ENCODE measurements at places on chromosomes 16 and 17.

DNA sequence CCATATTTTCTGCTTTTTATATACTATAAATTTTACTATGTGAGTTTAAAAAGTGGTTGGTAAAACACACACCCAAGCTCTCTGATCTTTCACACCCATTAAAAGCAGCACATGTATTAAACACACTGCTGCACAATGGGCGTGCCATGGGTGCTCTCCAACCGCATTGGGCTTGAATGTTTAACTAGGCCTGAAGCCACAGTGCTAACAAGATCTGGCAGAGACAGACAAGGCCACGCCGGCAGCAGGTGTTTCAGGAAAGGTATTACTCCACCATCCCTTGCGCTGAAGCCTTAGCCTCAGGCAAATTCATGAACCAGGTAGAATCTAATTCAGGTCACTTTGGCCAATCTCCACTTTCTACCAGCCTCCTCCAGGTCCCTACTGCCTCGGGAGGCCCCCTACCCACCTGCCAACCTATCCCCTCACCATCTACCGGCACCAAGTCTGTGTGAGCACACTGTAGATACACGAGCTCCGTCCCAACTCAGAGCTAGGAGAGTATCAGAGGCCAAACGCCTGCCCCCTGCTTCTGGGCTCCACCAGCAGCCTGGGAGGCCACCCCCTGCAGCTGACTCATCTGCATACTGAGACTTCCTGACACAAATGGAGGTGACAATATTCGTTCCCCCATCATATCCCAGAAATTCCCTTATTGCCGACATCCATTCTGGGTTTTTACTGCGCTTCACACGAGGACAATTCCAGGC lies 95.0 kb downstream of the ADCY9 start:
- DNase-seq, result no peak

DNA sequence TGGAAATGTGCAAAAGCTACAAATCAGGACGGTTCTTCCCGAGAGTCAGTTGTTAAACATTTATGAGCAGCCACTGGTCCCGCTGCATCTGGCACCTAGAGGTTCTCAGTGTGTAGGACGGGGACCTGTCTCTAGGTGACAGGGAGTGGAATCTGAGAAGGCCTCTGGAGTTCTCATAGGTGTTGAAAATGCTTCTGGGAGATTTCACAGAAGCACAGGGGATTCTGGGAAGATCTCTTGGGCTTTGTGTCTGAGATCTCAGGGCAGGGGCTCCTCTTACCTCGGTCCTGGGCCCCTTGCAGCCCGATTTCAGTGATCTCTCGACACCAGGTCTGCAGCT lies 8.9 kb downstream of the ALOX15 start:
- no peak for DNase-seq

GRCh38 chr16:65936096-65936495 lies 430.4 kb upstream of the CDH5 start:
- no peak for DNase-seq

DNA sequence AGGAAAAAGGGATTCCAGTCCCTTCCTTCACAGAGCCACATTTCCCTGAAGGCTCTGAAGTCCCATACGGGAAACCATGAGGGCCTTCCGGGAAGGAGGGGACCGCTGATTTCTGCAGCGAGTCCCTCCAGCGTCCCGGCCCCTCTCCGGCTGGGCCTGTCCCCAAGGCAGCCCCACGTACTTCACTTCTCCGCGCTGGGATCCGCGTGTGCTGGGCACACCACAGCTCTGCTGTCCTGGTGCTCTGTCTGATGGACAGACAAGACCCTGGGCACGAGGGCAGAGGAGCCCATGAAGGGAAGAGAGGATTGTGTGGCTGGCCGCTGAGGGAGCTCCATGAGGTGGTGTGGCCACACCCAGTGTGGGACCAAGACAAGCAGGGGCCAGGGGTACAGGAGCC lies 57.1 kb downstream of the PRMT7 start:
- no peak for DNase-seq

DNA sequence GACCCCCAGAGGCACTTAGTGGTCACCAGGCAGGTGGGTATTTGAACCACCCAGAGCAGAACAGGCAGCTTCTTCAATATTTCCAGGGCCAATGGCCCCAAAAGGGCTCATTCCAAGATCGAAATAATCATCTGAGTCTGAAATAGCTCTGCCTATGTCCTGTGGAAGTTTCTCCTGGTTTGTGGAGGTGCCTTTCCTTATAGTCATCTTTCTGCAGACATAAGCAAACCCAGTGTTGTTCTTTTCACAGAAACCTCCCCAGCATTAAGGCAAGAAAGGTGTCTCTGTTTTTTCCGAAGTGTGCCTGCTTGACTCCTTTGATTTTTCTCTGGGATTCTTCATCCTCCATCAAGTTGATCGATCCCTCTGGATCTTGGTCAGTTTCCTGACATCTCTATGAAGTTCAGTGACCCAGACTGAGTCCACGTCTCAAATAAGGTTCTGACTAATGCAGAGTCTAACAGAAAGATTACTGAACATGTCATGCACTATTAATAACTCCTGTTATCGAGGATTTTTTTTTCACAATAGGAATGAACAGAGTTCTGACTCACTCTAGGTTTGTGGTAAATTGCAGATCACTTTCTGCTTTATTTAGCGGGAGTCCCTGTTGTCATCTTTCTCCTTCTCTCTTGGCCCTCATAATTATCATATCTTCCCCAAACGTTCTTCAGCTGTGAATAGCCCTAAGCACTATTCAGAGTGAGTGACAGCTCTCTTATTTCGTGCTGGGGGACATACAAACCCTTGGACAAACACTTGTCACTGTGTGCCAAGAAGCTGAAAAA lies 1.5 kb downstream of the LRRC3C start:
- DNase-seq, result no peak

- no peak for DNase-seq
Measured at GRCh38 chr17:16328997-16329396, 24.3 kb downstream of the CENPV start.
